ENCODE measurements at places on chromosomes 3 and 15.

DNA sequence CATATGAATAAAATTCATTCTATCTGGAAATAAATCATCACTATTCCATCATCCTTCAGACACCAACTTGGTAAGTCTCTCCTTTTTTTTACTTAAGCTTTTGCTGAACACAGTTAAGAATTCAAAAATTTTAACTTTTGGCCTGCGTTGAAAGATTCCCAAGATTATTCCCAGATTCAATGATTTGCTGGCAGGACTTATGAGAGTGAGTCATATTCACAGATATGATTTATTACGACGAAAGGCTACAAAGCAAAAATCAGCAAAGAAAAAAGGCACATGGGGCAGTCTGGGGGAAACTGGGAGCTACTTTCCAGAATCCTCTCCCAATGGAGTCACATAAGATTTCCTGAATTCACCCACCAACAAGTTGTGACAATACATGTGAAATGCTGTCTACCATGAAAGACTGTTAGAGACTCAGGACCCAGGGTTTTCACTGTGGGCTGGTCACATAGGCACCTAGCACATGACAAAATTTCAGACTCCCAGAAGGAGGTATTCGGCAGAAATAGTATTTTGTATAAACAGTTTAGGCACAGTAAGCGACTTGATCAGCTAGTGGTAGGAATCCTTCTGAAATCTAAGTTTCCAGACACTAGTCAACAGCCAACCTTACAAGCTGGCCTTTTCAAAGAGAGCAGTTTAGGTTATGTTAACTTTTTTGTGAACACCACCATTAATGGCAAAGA, 82.1 kb downstream of the DLG1 start:
- no peak for DNase-seq

DNA sequence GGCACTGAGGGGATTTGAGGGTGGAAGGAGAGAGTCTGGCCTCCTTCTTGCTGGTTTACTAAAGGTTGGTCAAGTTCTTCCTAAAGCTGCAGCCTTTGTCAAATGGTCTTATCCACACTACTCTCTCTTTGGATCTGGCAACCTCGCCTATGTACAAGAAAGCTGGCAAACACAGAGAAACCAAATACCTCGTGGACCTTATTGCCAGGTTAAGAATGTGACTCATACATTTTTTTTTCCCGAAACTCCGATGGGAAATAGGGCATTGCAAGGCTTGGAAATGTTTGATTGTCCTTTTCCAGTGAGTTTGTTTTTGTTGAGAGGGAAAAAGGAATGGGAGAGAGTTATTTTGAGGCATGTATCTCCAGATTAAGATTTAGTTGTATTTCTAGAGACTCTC, 13.9 kb downstream of the EOMES start:
- no peak for DNase-seq

DNA sequence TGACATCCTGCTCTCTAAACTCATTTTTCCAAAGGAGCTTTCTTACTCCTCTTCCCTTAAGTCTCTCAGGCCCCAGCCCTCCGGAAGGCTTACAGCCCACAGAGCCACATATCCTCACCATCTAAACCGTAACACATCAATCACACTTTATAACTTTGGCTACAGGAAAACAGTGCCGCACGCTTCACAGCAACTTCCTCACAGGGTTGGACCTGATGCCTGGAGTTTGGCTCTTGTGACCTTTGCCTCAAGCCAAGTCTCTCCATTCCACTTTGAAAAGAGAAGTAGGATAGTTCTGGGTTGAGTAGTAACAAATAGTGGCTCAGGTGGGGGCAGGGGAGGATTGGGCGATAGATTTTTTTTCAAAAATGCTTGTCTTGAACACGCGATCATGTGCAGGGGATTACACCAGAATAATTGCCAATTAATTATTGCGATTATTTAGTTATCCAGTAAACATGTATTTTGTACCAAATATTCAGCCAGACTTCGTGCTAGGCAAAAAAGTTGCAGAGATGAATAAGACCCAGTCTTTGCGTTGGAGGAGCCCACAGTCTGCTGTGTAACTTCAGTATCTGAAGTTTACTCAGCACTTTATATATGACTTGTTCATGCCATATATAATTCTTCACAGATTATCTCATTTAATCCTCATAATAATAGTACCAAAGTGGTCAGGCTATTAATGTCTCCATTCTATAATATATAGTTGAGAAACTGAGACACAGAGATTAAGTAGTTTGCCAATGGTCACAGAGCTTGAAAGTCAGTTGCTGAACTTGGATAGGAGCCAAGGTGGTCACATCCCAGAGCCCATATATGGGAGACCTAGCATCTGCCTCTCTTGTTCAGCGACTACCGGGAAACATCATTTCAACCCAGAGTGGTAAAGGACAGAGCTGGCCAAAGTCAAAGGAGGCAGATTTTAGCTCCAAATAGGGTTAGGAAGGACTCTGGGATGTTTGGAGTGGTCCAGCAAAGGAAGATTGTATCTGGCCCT, 2.4 kb upstream of the ETV5 start:
- no peak for DNase-seq

DNA sequence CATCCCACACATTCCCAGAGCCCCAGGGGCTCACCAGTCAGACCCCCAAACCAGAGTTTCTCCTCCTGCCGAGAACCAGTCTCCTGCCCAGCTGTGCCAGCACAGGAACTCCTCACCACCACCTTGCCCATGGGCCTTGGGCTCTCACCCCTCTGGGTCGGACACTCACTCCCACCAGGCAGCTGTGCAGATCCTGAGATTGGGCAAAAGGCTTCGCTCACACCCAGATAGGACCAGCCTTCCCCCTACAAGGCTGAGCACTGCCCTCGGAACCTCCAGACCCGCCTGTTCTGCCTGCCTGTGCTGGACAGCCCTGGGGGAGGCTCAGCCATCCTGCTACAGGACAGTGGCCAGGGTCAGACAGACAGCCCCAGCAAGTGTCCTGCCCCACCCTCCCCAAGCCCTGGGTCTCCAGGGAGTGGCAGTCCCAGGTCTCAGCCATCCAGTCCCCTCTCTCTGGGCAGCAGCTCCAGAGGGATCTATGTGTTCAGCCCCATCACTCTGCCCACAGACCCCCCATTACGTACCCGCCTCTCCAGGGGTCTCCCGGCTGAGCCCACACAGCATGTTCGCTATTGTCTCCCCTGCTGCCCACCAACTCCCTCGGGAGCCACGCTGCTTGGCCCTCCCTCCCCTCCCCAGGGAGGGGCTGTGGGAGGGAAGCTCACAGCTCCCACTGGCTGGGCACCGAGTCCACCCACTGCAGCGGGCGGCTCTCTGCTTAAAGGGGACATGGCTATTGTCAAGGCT, at the start of gene GRIP2:
GRIP2 (minus strand) TSS at position 601 of the 750 bp plus-strand sequence; CDS start at position 567, 34 bp downstream.
- DNase-seq, result peak; percentile 48

GRCh38 chr3:169548194-169548593, 115.3 kb downstream of the MECOM start:
- DNase-seq, result no peak

GRCh38 chr15:45612790-45613415, 21.9 kb upstream of the SQOR start:
- no peak for DNase-seq

DNA sequence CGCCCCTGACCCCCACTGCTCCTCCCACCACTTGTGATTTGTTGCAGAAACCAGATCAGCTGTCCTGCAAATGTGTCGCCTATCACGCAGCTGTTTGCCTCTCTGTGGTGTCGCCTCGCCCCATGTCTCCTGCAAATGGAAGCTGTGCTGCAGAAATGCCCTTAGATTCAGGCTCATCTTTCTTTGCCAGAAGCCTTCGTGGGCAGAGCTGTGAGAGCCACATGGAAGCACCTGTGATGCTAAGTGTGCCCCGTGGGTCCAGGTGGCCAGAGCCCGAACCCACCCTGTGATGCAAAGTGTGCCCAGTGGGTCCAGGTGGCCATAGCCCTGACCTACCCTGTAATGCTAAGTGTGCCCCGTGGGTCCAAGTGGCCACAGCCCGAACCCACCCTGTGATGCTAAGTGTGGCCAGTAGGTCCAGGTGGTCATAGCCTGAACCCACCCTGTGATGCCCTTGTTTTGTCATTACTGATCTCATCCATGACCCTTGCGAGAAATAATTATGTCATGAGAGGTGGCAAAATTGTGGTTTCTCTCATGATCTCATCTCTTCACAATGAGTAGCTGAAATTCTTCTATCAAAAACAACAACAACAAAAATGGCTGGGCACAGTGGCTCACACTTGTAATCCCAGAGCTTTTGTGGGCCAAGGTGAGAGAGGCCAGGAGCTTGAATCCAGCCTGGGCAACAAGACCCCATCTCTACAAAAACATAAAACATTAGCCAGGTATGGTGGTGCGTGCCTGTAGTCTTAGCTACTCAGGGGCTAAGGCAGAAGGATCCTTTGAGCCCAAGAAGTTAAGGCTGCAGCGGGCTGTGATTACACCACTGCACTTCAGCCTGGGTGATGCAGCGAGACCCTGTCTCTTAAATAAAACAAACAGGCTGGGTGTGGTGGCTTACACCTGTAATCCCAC, 187.4 kb downstream of the GOLGA6L6 start:
- DNase-seq, result no peak

GRCh38 chr3:177811835-177812234, 614.6 kb upstream of the TBL1XR1 start:
- DNase-seq, result no peak

DNA sequence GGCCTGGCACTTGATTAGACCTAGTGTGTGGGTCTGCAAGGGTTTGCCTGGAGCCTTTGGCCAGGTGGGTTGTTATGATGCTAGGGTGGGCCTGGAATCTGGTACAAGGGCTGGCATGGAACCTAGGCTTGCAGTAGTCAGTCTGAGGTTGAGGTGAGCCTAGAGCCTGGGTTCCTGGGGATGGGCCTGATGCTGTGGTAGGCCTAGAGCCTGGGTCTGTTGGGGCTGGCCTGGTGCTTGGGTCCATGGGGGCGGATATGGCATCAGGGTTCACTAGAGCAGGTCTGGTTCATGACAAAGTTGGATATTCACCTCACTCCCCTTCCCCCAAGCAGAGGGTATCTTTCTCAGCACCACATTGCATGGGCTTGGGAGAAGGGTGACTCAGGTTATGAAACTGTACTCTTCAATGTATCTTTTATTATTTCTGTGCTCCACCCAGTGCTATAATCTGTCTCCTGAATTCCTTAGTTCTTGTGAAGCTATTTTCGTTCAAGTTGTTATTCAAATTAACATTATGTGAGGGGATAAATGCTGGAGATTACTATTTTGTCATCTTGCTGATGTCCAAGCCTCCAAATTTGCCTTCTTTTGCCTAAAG, 274.4 kb downstream of the NFKBIZ start:
- DNase-seq, result no peak

DNA sequence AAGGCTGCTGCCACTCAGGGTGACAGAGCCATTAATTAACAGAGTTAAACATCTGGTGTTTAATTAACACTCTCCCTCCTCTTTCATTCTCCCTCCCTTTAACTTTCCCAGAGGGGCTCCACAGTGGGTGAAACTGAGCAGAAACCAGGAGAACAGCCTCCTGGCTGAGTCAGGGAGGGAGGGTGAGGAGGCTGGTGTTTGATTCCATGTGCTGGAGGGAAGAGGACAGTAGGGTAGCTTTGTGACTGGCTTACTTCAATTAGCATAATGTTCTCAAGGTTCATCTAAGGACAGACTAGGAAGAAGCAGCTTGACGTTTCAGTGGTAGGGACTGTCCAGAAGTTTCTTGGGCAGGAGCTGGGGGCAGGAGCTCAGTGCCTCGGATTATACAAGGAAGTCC, 62.8 kb downstream of the SEMA5B start:
- DNase-seq, result no peak

DNA sequence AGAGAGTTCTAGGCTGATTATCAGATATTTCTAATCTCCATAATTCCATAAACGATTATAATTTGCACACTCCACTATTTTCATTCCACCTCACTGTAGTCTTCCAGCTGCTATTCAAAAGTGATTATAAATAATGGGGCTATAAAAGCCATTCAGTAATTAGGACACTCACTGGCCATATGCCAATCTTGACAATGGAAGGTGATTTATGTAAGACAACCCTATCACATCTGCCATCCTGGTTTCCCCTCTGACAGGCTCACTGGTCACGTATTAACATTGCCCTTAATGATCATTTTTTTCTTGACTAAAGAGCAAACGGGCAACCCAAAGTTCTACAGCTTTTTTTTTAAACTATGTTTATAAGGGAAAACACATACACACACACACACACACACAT, 402.4 kb downstream of the MAGI1 start:
- DNase-seq, result no peak

DNA sequence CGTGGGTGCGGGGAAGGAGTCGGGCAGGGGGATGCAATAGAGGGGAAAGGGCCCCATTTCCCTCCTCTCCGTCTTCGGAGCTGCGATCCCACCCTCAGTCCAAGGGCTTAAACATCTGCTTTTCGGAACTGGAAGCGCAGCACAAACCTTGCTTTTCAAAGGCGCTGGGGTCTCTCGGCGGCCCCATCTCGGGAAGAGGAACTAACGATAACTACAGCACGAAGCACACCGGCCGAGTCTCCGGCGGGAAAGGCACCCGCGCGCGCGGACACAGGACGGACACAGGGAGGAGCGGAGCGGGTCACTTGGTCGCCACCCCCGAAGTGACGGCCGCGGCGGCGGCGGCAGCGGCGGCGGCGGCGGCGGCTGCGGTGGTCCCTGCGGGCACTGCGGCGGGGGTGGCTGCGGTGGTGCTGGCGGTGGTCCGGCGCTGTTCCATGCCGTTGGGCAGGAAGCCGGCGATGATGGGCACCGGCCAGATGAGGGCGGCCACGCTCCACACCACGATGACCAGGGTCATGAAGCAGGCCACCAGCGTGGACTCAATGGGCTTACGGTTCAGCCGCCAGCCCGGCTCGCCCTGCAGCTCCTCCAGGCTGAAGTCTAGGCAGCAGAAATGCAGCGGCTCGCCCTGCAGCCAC, 1.1 kb downstream of the TMEM158 start:
- peak; percentile 84 for DNase-seq

DNA sequence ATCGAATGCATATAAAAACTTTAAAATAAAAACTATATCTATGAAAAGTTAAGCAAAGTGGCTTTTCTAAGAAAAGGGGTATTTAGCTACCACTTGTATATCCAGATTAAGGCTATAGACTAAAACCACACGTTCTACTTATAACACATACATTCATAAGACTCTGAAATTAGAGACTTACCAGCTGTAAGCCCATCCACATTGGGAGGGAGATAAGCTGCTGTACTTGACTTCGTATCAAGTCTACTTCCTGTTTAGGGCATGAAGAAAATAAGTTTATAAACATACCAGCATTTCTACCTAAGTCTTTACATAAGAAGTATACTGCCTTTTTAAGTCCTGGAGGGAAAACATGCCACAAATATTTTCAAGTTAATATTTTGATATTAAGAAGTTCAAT, 27.7 kb downstream of the AQR start:
- DNase-seq, result no peak

DNA sequence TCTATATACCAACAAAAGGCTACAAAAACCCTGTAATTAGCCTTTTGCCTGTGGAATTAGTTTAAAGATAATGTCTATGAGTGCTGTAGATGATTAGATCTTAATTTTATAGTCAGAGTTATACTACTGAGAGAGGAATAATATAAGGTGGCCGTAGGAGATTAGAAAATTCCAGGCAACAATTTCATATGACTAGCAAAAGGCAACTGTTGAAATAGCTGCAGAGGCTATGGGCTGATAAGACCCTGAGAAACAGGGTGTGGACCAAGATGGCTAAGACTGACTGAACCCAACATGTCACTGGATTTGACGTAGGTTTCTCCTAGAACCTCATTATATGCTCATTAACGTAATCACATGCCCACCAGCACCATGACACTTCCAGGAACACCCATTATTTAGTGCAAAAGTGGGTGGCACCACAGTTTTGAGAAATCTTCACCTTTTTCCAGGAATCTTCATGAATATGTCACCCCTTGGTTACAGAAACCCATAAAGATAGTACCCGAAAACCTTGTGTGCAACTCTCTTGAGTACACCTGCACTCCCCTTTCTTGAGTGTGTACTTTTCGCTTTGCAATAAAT, 29.1 kb upstream of the SCG3 start:
- no peak for DNase-seq

Data from brain (organoid and tissue), 16 donors.